ENCODE measurements at places on chromosomes 5 and 9.

DNA sequence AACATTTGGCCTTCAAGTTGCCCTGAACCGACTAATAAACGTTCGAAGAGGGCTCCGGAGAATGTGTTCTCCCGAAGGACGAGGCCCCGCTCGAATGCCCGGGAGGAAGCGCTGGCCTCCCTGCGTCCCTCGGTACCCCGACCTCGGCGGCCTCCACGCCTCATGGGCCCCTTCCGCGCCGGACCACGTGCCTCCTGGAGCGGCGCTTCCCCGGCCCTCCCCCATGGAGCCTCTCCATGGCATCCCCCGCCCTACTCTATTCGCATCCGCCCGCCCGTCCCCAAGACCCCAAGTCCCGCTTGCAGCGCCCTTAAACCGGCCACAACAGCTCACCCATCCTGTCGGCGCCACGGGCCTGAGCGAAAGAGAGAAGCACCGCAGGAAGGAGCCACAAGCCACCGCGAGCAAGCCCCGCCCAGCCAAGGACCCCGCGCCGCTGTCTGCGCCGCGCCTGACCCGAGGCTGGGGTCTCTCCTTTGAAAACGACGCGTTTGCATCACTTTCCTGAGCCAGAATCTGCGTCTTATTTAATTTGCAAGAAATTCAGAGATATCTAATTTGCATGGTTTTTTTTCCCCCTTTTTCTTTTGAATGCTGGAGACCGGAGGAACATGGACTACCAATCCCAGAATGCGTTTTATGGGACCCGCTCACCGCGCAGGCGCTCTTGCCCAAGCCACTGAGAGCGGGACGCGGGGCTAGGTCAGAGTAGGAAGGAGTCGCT is at the start of gene RPS23:
Gene RPS23 (minus strand): TSS at position 368 of the 724 bp plus-strand sequence. CDS start 31 bp downstream, at position 337.
- peak; percentile 74 for DNase-seq

GRCh38 chr5:24444414-24444813 is 200.4 kb downstream of the CDH10 start:
- DNase-seq, result no peak

GRCh38 chr9:124449381-124450151 is 685 bp upstream of the ADGRD2 start:
- DNase-seq, result no peak

DNA sequence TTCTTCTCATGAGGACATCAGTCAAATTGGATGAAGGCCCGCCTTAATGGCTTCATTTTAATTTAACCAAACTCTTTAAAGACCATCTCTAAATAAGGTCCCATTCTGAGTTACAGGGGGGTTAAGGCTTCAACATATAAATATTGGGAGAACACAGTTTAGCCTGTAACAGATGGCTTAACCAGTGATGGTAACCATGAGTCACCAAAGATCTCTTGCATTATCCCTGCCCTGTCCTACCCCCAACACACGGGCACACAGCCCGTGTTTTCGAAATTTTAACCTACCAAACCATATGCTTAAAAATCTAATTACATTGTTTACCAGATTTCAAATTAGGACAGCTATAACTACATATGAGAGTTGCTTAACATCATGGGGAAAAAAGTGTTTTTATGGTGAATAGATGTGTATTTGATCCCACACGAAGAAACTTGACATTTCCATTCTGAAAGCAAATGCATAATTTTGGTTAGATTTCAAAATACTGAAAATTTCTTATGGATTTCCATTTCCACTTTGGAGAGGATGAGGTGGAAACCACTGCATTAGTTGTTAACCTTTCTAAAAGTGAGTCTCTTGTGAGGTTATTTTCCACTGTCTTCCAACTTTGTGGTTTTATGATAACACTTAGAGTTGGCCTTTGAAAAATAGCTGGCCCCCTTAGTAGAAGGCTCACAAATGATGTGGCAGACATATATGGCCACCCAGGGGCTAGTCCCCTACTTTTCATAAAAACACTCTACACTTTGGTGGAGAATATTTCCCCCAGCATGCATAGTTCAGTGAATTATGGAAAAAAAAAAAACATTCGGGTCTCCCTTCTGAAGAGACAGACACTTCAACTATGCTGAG is 849.3 kb downstream of the TLE1 start:
- no peak for DNase-seq

GRCh38 chr5:127959152-127959764 is 124.3 kb upstream of the SLC12A2 start:
- no peak for DNase-seq

GRCh38 chr5:96814041-96814440 is 6.3 kb upstream of the ERAP1 start:
- DNase-seq, result no peak
